Fibroblast of pulmonary artery (primary cell): ENCODE measurements at places on chromosomes 5 and 9.

GRCh38 chr9:93090091-93090655, 5.8 kb upstream of the CARD19 start:
- no peak for DNase-seq

DNA sequence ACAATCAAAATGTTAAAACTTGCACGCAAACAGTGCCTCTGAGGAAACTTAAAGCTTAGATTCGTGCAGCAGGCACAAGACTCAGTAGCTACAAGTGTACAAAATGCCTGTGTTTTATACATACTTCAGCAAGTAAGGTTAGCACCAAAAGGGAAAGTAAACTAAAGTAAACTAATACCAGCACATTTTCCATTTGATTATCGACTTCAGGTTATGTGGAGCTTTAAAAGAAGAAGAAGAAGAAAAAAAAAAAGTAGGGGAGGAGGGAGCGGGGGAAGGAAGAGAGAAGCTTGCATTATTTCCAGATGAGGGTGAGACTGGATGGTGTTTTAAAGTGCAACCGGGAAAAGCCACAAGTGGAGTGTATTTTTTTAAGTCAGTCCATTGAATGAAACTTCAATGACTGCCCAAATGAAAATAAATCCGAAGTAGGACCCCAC, 596 bp upstream of the ADAMTS6 start:
- DNase-seq: peak; percentile 61

DNA sequence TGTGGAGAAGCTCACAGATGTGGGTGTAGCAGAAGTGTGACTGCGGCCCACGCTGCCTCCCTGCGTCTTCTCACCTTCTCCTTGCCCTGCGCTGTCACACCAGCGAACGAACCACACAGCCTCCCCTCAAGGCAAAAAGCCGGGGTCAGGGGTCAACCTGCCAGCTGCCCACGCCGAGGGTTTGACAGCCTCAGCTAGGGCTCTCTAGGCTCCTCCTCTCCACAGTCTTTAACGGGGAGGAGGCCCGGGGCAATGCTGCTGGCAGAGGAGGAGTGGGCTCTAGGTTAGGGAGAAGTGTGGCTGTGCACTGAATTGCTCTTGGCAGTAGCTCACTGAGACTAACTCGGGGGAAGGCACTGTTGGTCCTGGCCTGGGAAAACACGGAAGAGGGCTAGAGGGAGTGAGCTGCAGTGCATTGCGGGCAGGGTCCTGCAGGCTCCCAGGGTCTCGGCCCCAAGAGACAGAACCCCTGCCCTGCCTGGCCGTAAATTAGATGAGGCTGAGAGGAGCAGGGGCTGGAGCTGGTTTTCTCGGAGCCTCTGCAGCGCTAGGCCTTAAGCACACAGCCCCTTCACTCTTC, 4.2 kb upstream of the TRIM52 start:
- DNase-seq: no peak

DNA sequence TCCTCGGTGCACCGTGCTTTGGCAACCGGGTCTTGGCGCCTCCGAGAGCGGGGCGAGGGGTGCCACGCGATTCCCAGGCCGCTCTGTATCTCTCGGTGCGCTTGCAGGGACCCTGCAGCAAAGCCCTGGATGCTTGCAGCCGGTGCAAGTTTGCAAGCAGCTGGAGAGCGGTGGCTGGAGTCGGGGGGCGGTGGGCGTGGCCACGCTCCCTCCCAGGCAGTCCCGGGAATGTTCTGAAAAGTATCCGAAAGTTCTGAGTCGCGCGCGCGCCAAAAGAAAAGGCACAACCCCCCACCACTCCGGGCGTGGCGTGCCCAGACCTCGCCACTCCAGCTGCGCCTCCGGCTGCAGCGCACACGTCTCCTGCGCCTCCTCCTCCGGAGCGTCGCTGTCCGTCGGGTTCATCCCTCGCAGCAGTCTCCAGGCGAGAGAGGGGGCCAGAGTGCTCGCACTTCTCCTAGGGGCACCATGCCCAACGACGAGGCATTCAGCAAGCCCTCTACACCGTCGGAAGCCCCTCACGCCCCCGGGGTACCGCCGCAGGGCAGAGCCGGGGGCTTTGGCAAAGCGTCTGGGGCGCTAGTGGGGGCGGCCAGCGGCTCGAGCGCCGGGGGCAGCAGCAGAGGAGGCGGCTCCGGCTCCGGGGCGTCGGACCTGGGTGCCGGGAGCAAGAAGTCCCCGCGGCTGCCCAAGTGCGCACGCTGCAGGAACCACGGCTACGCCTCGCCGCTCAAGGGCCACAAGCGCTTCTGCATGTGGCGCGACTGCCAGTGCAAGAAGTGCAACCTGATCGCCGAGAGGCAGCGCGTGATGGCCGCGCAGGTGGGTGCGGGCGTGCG, at the start of gene DMRT1:
Gene DMRT1 (plus strand): TSS at position 327 of the 839 bp plus-strand sequence. CDS start 142 bp downstream, at position 469.
- DNase-seq: no peak

GRCh38 chr5:123001808-123002207, 34.7 kb downstream of the PPIC start:
- DNase-seq: no peak

- no peak for DNase-seq
Observed at GRCh38 chr5:76888733-76889300, 39.0 kb downstream of the S100Z start.

GRCh38 chr9:134391319-134392231, 65.3 kb downstream of the RXRA start:
- DNase-seq: no peak

DNA sequence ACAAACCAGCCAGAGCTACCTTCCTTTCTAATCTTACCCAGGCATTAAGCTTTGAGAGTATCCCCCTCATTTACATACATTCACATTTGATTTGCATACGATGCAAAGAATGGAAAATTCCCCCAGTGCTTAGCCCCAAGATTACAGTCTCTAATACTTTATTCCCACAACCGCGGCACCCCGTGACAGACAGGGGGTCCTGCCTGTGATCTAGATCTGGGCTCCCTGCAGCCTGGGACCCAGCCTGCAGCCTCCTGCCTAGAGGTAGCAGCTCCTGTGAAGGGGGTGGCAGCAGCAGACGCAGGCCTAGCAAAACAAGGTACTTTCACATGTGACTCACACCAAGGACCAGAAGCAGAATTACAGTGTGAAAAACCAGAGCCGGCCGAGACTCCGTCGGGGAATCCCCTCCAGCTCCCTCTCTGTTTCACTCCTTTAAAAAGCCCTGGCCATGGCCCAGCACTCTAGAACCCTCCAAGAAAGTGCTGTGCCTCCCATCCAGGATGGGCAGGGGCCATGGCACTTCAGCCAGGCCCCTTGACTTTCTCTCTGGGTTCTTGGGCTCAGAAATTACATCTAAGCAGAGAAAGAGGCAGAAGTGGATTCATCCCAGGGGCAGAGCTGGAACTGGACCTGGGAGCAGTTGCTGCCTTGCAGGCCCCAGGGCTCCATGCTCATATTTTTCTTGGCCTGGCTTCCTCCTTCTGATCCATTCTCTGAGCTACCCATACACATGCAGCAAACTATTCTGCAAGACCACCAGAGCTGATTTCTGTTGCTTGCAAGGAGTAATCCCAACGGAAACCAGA, 14.0 kb upstream of the TCF7 start:
- peak; percentile 73 for DNase-seq

GRCh38 chr5:131324303-131324702, 60.5 kb downstream of the CDC42SE2 start:
- DNase-seq: peak; percentile 35

DNA sequence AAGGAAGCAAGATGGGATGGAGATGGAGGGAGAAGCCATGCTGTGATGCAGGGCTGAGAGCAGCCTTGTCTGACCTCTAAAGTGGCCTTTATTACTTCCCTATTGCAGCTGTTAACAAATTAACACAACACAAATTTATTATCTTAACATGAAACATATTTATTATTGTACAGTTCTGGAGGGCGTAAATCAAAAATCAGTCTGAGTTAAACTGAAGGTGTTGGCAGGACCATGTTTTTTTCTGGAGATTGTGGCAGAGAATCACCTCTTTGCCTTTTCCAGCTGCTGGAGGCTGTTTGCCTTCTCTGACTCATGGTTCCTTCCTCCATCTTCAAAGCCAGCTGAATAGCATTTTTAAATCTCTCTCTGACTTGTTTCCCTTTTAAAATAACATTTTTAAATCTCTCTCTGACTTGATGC, 7.2 kb upstream of the MCC start:
- peak; percentile 36 for DNase-seq

- DNase-seq: peak; percentile 29
Observed at GRCh38 chr5:170221327-170221741, 11.5 kb upstream of the C5orf58 start.

DNA sequence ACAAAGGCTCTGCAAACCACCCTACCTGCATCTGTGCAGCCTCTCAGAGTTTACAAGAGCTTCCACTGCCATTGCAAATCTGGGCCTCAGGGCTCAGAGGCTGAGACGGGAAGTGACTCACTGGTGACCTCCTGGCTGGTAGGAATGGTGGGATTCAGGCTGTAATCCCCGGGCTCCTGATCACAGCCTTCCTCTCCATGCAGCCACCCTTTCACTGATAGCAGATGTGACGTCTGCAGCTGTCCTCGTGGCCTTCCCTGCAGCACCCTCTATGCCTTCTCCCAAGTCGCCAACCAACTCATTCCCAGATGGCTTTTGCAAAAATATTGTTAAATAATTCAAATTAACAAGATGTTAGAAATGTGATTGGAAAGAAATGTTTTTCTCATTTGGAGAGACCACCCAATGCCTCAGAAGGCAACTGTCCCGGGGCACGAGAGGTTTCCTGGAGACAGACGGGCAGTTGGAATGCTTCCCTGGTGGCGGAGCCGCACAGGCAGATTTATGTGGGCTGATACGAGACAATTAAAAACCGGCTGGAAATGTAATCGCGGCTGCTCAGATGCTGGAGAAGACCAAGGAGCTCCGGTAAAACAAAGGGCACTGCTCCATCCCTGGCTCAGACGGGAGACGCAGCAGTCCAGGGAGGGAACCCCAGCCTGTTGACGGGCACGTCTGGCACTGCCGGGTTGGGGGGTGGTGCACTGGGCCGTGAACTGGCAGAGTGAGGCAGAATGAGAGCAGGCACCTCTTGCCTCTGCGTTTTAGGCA, 34.4 kb upstream of the SLC25A51 start:
- DNase-seq: peak; percentile 78

- no peak for DNase-seq
Observed at GRCh38 chr5:137105351-137106035, 393.6 kb downstream of the SPOCK1 start.

GRCh38 chr9:108382310-108382709, 473.5 kb downstream of the ACTL7B start:
- no peak for DNase-seq

GRCh38 chr5:31952067-31952466, 222.1 kb downstream of the GOLPH3 start:
- DNase-seq: no peak

GRCh38 chr5:74975582-74975981, 76.8 kb downstream of the GCNT4 start:
- DNase-seq: no peak

DNA sequence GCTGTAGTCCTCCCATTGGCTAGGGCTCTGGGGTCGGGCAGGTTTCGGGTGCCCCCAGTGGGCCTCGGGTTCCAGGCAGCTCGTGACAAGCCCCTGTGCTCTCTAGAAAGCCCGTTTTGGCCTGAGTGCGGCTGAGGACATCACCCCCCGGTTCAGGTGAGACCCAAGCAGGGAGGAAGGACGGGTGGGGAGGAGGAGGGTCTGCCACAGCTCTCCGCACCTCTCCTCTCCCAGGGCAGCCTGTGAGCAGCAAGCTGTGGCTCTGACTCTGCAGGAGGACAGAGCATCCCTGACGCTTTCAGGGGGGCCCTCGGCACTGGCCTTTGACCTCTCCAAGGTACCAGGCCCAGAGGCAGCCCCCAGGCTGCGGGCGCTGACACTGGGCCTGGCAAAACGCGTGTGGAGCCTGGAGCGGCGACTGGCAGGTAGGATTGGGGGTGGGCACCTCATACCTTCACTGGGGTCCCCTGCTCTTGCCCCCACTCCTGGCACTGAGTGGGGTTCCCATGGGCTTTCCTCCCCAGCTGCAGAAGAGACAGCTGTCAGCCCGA, 672 bp downstream of the PAXX start:
- DNase-seq: no peak

GRCh38 chr5:56692359-56693219, 122.8 kb upstream of the MAP3K1 start:
- DNase-seq: no peak

DNA sequence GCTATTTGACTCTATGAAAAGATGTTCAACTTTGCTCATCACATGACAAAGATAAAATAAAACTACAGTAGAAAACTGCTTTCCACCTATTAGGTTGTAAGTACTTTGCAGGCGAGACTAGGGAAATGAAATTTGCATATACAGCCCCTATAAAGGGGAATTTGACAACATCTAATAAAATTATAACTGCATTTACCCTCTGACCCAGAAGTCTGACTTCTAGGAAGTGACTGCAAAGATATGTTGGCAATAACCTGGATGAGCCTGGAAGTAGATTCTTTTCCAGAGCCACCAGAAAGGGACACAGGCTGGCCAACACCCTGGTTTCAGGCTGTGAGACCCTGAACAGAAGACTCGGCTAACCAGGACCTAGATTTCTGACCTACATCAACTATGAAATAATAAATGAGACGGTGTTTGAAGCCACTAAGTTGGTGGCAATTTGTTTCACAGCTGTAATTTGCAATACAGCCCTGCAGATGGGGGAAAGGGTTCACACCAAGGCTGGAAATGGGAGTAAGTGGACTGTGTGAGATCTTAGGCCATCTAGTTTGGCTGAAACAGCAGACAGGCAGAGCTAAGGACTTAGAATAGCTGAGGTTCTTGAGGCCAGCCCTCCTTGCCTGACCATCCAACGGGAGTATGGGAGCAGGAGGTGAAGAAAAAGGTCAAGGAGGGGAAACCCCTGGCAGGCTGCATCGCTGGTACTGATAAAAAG, 106.6 kb downstream of the SIL1 start:
- DNase-seq: peak; percentile 44

- peak; percentile 77 for DNase-seq
Observed at GRCh38 chr9:137236238-137236935, 4.7 kb upstream of the TUBB4B start.

DNA sequence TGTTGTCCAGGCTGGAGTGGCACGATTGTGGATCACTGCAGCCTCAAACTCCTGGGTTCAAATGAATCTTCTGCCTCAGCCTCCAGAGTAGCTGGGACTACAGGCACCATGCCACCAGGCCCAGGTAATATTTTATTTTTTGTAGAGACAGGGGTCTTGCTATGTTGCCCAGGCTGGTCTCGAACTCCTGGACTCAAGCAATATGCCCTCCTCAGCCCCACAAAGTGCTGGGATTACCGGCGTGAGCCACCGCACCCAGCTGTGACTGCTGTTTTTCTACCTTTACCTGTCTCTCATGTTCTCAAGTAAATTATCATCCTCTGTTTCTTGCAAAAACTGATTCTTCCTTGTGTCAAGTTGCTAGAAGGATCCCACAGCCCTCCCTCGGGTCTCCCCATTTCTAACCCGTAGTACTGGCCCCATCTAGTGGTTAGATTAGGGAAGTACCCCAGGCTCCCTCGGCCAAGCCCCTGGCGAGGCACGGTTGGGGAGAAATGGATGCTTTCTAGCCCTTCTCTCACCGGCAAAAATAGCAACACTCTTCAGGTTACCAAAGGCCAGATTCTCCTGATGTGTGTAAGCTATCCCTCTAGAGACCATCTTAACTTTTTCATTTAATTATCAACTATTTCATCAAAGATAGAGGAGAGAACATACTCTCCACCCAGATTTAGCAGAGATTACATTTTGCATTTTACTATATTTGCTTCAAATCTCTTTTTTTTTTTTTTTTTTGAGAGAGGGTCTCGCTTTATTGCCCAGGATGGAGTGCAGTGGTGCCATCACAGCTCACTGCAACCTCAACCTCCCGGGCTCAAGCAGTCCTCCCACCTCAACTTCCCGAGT, 19.2 kb upstream of the TOR1B start:
- peak; percentile 87 for DNase-seq
